Activated naive CD4-positive, alpha-beta T cell treated with Interleukin-2 at 50 U/mL for 16 hours (primary cell): ENCODE measurements at places on chromosomes 11 and 22.

- no peak for DNase-seq
Measured at GRCh38 chr11:16001044-16001568, 355.2 kb downstream of the SOX6 start.

DNA sequence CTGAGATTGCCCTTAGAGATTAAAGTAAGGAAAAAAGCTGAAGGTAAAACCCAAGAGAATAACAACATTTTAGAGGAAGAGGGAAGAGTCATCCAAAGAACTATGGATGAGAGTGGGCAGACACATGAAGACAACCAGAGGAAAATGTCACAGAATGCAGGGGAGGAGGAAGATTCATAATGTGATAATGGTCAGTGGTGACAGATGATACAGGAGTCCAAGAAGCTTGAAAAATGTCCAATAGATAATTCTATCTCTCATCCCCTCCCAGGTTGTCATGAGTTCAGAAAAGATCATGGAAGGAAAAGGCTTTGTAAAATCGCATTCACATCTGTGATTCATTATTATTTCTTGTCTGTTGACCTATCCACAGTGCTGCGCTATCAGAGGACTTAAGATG is 282.3 kb upstream of the CCDC90B start:
- DNase-seq = no peak

- DNase-seq = no peak
Measured at GRCh38 chr22:40290516-40290915, 55.8 kb upstream of the ADSL start.

- DNase-seq = no peak
Measured at GRCh38 chr11:126181939-126182730, 29.3 kb downstream of the RPUSD4 start.

DNA sequence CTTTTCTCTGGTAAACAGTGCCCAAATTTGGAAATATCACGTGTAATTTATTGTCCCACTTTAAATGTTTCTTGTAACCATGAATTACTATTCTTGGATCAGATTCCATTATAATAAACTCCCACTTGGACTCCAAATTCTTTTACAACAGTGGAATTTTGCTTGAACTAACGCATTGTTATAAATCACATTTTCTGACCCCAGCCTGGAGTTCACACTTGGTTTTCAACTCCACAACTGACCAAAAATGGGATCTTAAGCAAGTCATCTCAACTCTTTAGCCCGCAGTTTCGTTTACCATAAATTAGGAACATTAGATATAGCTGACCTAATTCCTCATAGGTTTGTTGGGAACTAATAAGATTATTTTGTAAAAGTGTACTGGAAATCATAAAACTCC is 336.8 kb upstream of the NCAM1 start:
- no peak for DNase-seq

DNA sequence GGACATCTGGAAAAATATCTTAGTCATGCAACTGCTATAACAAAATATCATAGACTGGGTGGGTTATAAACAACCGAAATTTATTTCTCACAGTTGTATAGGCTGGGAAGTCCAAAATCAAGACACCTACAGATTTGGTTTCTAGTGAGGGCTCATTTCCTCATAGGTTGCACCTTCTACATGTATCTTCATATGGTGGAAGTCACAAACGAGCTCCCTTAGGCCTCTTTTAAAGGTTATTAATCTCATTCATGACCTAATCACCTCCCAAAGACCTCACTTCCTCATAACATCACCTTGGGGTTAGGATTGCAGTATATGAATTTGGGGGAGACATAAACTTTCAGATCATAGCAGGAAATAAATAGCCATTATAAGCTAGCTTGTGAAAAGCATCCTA is 85.2 kb downstream of the INTS4 start:
- DNase-seq = no peak

GRCh38 chr22:33658775-33659174 is 261.5 kb downstream of the LARGE1 start:
- DNase-seq = no peak

DNA sequence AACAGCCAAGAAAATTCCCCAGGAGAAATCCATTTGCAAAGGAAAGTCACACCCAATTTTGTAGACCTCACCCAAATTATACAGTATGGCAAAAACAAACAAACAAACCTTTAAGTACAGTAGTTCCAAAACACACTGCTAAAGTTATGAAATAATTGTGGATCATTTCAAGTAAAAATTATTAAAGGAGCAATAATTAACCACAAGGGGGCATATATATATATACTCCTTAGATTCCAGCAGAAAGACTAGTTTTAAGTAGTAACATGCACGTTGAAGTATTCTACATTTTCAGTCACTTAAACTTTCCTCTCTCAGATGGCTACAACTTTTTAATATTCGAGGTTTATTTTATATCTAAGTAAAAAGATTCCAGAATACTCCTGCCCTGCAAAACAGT is 26.8 kb downstream of the RNF141 start:
- DNase-seq = no peak
